H7 (cell line): ENCODE measurements at places on chromosomes 3 and 15. TPM values are rescaled to one million over a fixed set of nuclear protein-coding genes. Genes with fewer than 3 reads are reported as not detected.

AMIGO3 gene
- 5.7 and 5.8 TPM in 2 replicates for total RNA-seq

INSYN1 gene
- total RNA-seq, result 4.5 and 5.1 TPM in 2 replicates

- no peak for DNase-seq
These were observed 6.4 kb downstream of the IQSEC1 start for GRCh38 chr3:13066834-13067233.

TRANK1 gene
- total RNA-seq, result 0.52 and 0.62 TPM in 2 replicates

NLGN1 gene
- total RNA-seq, result 7.1 and 8.8 TPM in 2 replicates

GRCh38 chr3:14461748-14462324 lies 59.4 kb downstream of the SLC6A6 start:
- peak; percentile 91 for DNase-seq
